Endothelial cell (in vitro differentiated cells): ENCODE measurements at places on chromosomes 13 and 19.

- no peak for DNase-seq
These were observed 61.7 kb downstream of the ZNF627 start for GRCh38 chr19:11658970-11659369.

GRCh38 chr13:85019121-85019520, 780.1 kb downstream of the SLITRK6 start:
- no peak for DNase-seq

- DNase-seq = no peak
These were observed 793.4 kb downstream of the LIG4 start for GRCh38 chr13:107421951-107422350.

DNA sequence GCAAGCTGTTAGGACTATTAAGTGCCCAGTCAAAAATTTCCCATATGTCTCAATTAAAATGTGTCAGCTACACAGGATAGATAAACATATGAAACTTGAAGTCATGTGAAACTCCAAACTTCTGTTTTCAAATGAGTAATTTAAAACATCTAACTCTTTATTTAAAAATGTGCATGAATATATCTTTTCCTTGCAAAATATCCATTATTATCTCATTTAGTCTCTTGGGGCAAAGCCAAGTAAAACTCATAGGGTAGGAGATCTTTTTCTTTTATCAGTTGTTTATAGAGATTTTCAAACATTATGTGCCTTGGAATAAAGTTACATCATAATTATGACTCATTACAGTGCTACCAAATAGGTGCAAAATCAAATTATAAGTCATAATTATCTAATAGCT, 2020.1 kb upstream of the PRR20A start:
- DNase-seq = no peak

DNA sequence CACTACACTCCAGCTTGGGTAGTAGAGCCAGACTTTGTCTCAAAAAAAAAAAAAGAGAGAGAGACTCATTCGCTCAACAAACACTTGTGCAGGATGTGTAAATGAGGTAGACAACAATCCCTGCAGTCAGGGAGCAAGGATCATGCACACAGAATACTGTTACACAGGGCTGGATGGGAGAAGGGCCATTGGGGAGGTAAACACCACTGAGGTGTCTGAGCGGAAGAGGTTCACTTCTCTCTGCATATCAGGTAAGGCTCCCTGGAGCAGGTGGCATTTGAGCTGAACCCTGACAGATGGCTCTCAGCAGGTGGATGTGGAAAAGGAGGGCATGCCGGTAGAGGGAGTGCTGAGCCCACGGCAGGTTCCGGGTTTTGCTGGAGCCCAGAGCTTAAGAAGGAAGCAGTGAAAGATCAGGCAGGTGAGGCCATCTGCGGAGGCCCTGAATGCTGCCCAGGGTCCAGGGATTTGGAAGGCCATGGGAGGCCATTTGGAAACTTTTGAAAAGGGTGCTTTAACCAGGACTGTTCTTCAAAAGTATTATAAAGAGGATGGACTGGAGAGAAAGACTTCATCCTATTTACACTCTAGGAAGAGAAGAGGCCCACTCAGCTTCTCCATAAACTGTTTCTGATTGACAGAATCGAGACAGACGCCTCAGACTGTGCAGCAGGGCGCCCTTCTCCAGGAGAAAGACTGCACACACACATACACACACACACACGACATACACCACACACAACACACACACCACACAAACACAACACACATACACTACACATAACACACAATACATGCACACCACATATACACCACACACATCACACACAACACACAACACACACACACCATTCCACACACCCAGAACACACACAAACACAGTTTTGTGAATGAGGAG, 199.4 kb downstream of the USP12 start:
- DNase-seq = peak; percentile 32

DNA sequence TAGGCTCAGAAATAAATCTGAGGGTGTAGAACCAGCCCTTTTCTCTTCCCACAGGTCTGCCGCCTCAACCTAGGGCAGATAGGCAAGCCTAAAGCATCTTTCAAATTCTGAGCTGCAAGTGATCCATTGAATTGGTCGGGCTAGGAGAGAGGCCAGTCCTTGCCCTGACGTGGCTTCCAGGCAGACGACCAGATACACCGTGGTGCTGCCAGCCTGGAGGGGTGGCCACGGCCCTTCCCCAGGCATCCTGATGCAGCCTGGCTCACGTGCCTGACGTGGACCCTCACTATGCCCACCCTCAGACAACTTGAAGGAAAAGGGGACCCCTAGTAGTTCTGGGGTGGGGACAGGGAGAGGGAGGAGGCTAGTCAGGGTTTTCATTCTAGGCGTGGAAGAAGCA, 859.3 kb upstream of the KLHL1 start:
- no peak for DNase-seq

GRCh38 chr13:35920816-35921215, 210.4 kb downstream of the DCLK1 start:
- no peak for DNase-seq

GRCh38 chr13:79781829-79782540, 301.0 kb downstream of the NDFIP2 start:
- DNase-seq = no peak

GRCh38 chr13:94427313-94427953, 52.0 kb downstream of the DCT start:
- no peak for DNase-seq

DNA sequence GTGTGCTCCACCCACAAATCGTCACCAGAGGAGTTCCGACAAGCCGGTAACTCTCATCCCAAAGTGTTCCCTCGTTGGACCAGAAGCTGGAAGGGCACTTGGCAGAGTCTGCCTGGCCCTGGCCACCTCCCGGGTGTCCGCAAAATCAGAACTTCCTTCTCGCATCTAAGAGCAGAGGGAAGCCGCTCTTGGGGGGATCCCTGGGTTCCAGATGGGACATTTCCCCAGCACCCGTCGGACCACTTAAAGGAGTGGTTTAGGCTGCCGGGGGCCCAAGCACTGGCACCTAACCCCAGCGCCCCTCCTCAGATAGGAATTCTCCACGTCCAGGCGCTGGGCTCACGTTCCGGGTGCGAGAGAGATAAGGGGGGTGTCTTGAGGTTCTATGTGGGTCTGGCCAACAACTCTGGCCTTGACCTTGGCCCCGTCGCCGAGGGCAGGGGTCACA, 857 bp upstream of the MAP2K7 start:
- DNase-seq = no peak

DNA sequence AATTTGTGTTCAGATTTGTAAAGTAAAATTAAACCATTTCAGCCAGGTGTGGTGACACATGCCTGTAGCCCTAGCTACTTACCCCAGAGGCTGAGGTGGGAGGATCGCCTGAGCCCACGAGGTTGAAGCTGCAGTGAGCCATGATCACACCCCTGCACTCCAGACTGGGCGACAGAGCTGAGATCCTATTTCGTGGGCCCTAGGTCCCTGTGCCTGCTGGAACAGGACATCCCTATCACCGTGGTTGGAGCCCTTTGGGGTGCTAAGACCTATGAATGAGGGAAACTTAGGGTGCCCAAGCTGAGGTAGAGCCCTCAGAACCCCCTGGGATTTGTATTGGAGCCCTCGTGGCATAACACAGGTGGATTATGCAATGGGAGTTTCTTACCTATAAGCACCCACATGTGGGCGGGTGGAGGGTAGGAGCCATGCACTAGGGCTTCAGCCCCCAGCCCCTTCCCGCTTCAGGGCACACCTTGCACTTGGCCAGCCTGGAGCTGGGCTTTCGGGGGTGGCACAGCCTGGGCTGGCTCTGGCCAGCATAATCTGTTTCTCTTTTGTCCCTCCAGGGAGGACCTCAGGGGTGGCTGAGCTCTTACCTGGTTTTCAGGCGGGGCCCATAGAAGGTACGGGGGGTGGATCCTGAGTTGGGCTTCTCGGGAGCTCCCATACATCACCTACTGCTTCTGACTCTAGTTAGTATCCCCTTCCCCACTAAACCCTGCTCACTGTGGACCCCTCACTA, 7.2 kb upstream of the USF2 start:
- no peak for DNase-seq

DNA sequence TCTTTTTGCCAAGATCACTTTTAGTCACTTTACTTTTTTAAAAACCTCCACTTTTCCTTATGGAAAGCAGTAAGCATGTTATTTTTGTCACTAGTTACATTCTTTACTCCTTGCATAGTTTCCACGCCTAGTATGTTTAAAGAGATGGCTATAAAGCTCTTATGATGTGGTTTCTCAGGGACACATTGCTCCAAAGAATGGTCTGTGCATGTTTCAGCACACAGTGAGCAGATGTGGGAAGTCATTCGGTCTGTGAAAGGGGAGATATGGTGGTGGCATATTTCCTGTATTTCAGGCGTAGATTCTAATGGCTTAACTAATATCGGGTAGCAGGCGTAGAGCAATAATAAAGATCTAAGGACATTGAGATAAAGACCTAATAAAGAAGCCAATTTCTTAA, 180.7 kb downstream of the SLITRK6 start:
- DNase-seq = no peak

DNA sequence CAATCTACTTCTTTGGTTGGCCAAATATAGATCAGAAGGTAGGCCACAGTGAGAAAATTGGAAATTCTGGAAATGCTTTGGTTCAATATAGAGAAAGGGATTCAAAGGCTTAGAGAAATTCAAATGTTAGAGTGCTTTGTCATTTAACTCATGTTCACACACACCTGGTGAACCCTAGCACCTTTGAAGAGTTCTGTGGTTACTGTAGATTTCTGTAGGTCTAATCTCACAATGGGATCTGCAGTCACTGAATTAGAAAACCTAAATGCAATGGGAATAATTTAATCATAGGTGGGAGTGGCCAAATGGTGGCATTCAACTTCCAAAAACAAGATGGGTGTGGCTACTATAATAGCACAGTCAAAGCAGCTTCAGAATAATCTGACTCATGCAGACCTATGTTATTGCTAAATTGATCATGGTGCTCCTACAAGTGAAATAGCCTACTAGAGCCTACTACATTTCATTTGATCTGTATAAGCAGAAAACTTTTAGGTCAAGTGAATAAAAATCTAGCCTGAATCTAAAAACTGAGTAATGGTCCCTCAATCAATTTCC, 1152.9 kb downstream of the PCDH9 start:
- no peak for DNase-seq

GRCh38 chr19:4016903-4017638, 9.5 kb downstream of the PIAS4 start:
- no peak for DNase-seq

DNA sequence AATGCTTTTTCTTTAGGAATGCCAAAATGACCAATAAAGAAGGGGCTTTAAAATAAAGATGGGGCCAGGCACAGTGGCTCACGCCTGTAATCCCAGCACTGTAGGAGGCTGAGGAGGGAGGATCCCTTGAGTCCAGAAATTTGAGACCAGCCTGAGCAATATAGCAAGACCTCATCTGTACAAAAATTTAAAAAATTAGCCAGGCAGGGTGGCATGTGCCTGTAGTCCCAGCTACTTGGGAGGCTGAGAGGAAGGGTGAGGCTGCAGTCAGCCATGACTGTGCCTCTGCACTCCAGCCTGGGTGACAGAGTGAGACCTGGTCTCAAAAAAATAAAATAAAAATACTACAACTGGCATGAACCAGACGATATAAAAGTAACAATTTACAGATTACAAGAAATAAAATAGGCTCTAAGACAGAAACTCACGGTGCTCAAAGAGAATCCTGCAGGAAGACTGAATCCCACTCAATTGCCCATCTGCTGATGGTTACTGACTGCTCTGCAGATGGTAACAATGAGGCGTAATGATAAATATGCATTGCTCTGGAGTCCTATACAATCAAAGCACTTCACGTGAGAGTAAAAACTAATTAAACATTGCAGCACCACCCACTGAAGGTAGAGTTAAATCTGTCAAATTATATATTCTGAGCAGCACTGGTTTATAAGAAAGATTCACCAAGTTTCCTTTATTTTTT, 93.2 kb downstream of the LHFPL6 start:
- no peak for DNase-seq

DNA sequence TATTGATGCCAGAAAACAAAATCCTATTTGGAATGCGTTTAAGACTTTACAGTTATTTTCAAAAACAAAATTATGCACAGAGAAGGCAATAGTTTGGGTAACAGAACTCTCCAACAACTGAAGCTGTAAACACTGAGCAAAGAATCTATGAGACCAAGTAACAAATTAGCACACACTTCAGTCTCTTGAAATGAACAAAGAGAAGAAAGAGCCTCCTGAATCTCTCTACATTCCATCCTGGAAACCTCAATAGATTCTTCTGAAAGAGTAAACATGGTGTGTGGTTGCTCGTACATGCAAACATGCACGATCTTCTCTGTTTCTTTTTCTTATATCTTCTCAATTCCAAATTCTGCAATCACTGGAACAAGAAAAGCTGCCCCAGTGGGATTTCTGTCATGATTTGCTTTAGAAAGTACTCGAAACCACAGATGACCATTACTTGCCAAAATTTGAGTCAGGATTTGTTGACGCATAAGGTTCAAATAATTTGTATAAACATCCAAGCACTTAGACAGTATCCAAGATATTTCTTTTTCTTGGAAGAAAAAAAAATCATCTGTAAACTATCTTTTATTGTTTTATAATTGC, 137.9 kb upstream of the DACH1 start:
- DNase-seq = no peak

DNA sequence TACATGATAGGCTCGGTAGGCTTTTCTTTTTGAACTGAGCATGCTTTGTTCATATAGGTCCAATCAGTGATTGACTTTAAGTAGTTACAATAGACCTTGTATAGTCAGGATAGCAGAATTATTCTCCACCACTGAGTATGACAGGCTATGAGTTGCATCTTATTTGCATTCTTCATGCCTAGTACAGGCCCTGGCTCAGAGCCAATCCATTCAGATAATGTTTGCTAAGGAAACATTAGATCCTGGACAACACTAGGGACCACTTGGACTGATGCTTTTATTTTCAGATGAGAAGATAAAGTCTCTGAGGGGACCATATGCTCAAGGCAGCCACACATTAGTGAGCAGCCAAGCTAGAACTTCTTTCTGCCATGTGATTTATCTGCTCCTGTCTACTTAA, 133.9 kb downstream of the KL start:
- DNase-seq = no peak

DNA sequence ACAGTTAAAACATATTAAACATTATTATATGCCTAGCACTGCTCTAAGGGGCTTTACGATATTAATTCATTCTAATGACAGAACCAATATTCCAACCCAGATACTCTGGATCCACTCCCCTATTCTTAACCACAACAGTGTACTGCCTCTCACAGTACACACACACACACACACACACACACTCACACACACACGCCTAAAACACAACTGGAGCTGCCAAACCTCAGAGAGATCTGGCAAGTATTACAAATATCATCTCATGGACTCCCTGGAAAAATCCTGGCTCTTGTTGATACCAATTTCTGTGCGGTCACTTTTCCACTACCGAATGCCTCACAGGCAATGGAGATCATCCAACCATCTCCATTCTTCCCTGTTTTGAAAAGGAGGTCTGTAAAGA, 1.3 kb downstream of the ZNF780A start:
- DNase-seq = no peak

GRCh38 chr13:93036380-93036779, 190.2 kb upstream of the GPC6 start:
- no peak for DNase-seq

DNA sequence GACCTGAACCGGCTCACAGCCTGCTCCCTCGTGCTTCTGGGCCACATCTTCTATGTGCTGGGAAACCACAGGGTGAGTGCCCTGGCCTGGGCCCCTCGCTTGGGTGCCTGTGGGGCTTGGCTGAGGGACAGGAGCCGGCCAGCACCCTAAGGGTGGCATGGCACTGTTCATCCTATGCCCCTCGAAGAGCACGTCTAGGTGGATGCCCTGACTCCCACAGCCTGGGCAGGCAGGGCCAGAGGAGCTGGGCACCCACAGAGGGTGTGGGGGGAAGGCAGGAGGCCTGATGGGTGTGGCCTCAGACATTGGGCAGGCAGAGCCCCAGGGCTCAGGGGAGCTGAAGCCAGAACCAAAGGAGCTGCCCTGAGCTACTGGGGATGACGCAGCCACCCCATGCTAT, 28.7 kb downstream of the MAU2 start:
- DNase-seq = no peak
